ENCODE measurements at places on chromosomes 6 and 20.

- DNase-seq: no peak
These were observed 111.3 kb upstream of the MLN start for GRCh38 chr6:33915134-33915533.

GRCh38 chr6:3251462-3252314 is 7.1 kb upstream of the PSMG4 start:
- DNase-seq: peak; percentile 62

GRCh38 chr6:108755257-108756240 is 92.7 kb upstream of the ARMC2 start:
- no peak for DNase-seq

- no peak for DNase-seq
These were observed 33.0 kb downstream of the SLC35D3 start for GRCh38 chr6:136955123-136955522.

- no peak for DNase-seq
These were observed 84.1 kb downstream of the SMOC2 start for GRCh38 chr6:168525114-168525513.

GRCh38 chr20:64082820-64083377 is 1.3 kb downstream of the LKAAEAR1 start:
- DNase-seq: no peak

- DNase-seq: no peak
These were observed 52.5 kb downstream of the RPS12 start for GRCh38 chr6:132866762-132867449.

DNA sequence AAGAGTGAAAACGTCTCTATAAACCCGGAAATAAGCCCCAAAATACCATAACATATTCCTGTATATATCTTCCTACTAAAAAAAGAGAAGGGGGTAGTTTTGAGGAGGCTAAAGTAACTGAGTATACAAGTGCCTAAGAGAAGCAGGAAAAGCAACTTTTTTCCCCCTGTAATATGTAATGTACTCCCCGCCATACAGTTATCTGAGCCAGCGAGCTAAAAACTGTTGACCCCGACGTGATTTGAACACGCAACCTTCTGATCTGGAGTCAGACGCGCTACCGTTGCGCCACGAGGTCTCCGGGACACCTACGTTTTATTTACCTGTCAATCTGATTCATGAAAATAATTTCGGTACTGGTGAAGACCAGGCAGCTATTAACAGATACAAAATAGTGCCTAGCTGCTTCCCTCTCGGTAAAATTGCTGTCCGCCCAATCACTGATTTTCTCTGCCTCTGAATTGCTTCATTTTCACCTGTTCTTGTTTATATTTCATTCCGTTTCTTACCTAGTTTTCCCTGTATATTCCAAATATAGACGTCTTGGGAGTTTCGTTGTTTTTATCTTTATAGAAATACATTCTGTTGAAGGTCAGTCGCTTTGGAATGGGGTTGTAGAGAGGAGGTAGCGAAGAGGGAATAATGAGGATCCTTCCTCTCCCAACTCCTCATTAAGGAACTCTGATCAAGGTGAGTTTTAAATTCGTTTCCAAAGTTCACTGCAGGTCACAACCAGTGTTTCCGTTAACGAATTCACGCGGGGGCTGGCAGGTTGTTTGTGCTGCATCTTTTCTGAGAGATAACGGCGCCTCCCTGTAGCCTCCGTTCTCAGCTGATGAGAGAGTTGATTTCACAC is 33.6 kb upstream of the BTN3A2 start:
- DNase-seq: peak; percentile 75

DNA sequence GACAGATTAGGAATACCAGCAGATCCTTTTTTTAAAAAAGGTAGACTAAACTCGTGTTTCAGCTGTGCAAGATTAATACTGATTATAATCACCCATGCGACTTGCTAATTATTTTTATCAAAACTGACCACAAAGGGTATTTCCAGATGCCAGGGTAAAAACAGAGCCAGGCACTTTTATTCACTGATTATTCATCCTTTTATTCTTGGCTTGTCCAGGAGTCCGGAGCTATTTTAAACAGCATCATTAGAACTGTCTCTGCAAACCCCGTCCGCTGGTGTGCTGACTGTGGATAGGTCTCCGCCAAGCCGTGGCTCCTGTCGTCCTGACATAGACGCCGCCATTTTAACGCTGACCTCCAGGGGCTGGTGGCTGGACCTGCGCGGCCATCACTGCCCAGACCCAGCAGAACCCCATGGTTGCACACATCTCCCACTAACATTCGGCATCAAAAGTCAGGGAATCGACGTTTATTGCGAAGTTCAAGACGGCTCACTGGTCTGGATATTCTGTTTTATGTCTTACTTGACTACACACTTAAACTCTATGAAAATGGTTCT is 364.8 kb downstream of the THBS2 start:
- no peak for DNase-seq

GRCh38 chr6:145119081-145119480 is 616.2 kb downstream of the EPM2A start:
- DNase-seq: no peak

- DNase-seq: no peak
These were observed 58.1 kb downstream of the CHMP4B start for GRCh38 chr20:33869283-33869682.

DNA sequence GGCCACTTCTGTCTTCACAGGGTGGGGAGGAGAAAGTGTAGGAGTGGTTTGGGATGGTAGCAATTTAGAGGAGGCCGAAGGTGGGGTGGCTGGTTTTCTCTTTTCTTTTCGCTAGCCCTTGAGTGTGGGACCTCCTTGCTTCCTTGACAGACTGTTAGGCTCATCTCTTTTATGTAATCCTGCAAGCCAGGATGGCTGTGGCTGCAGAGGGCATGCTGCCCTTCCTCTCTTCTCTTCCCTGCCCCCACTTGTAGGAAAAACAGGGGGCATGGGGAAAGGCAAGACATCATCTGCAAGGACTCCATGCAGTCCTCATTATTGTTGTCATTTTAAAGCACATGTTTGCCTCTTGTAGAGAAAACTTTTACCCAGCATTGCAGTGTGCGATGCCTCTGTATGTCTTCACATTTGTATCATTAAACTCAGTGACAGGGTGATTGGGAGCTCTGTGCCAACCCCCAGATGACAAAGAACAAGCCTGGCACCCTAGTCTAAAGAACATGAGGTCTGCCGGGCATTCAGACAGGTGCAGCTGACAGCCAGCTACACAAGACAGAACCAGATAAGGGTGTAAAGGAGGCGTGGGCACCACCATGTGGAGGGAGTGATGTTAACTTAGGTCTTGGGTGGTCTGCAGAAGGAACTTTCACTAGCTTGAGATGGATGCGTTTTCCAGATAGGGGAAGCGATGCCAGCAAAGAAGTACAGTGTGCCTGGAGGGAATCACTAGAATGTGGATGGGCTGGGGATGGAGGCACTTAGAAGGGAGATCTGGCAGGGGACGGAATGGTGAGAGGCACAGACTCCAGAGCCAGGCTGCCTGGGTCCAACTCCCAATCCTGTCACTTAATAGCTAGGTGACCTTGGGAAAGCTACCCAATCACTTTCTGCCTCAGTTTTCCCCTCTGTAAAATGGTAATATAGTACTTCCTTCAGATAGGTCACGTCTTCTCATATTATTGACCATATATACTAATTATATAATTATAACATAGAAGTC is 207.6 kb downstream of the TBC1D7 start:
- no peak for DNase-seq

GRCh38 chr6:136464874-136465273 is 85.3 kb downstream of the MAP7 start:
- DNase-seq: no peak

DNA sequence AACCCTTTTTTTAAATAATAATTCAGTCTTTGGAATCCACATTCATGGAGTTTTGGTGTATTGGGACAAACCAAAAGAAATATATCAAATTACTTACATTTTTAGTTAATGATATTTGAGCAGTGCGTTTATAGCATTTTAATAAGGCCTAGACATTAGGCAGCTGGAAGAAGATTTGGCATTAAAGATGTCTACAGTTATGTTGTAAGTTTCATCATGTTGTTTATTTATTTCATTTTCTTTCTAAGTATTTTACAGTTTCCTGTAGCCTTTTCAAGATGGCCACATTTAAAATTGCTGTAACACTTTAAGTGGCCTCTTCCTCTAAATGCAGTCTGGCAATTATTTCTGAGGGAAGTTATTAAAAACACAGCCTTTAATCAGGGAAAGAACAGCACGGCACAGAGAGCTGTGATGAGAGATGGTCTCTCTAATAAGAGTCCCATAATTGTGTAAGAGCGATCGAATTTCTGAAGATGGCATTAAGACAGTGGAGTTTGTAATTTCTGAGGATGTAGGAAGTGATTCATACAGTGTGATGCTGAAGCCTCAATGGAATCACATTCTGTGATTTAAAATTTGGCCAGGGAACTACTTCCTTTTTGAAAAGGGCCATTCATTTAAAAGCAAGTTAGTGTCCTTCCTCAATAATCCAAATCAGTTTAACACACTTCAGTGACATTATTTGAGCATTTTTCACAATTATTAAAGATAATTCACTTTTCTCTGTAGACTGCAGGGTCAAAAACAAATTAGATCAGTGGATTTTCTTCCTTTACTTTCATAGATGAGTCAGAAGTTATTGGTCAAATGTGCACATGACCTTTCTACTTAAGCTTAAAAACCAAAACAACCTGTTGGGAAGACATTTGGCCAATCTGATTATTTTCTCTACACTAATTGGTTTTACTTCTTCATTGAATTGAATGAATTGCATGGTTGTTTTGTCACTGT is 52.4 kb upstream of the EDN3 start:
- DNase-seq: no peak

DNA sequence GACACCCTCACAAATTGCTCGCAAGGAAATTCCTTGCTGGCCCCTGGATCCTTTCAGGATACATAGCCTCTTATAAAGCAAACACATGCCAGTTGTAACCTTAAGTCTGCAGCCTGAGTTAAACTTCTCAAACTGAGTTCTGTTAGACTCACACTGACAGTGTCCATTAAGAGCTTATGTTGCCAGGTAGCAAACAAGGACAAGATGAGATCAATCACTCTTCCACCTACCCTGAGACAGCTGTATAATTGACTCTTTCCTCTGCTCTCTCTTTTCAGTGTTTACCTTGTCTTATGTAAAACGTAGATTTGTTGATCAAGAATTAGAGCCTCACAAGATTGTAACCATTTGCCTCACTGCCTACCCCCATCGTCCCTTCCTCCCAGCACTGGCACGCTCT is 359.8 kb downstream of the EPM2A start:
- no peak for DNase-seq

DNA sequence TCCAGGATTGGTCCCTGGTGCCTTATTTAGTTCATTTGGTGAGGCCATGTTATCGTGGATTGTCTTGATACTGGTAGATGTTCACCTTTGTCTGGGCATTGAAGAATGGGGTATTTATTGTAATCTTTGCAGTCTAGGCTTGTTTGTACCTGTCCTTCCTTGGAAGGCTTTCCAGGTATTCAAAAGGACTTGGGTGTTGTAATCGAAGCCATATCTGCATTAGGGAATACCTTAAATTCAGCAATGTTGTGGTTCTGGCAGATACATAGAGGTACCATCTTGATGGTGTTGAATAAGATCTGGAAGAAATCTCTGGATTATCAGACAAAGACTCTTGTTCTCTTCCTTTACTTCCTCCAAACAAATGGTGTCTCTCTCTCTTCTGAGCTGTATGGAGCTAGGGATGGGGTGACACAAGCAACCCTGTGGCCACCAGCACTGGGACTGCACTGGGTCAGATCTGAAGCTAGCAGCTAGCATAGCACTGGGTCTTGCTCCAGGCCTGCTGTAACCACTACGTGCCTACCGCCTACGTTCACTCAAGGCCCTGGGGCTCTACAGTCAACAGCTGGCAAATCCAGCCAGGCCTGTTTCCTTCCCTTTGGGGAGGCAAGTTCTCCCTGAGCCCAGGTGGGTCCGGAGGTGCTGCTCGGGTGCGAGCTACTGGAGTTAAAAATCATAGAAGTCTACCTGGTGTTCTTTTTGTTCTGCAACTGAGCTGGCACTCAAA is 261.1 kb upstream of the CITED2 start:
- no peak for DNase-seq

GRCh38 chr6:45698046-45698445 is 317.6 kb downstream of the CLIC5 start:
- DNase-seq: no peak

GRCh38 chr6:1335367-1336037 is 23.6 kb downstream of the FOXQ1 start:
- no peak for DNase-seq

GRCh38 chr6:129708496-129709195 is 1.3 kb downstream of the ARHGAP18 start:
- no peak for DNase-seq

DNA sequence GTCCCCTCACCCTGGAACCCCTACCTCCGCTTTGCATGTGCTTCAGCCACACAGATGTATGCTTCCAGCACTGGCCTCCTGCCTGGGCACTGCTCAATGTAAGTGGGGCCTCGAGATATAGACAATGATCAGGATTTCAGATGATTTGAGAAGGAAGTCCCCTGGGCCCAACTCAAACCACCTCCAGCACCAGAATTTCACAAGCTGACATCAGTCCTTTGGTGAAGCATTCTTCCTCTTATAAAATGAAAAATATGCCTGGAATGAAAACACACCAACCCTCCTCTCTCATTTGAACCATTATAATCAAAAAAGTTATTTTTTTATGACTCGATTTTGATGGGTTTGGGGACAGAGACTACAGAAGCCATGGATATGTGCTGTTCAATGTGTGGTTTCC is 48.5 kb downstream of the BTBD3 start:
- no peak for DNase-seq

GRCh38 chr6:87099472-87099871 is 4.6 kb upstream of the CGA start:
- DNase-seq: no peak

GRCh38 chr20:61661025-61661424 is 404.7 kb downstream of the TAF4 start:
- no peak for DNase-seq

GRCh38 chr6:73508776-73509175 is 12.1 kb downstream of the EEF1A1 start:
- DNase-seq: no peak

DNA sequence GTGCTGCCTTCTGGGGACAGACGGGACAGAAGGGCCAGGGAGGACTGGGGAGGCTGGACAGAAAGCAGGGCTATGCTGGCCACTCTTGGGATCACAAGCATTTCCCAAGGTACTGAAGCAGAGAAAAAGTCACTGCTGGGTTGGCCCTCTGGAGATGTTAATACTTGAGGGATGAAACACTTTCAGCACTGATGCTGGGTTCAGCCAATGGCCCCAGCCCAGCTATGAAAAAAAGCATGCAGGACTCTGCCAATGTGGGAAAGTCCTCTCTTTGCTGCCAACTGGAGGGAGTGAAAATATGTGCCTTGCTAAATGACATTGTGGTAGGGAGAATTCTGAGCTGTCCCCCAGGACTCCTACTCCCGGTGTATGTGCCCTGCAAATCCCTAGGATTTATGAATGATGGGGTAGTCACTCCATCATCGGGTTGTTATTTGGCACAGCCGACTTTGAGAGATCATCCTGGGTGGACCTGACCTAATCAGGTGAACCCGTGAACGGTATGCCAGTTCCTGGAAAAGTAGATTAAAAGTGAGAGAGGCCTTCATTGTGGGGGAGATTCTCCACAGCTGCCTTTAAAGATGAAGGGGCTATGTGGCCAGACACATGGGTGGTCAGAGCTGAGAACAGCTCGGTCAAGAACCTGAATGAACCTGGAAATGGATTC is 119.9 kb upstream of the TRAF3IP2 start:
- no peak for DNase-seq
